GM12865 (cell line): ENCODE measurements at places on chromosomes 11 and 22.
A peak's percentile ranks its signal among the peaks of the same experiment; 100 is the strongest.

GRCh38 chr11:45857961-45858474 lies 10.7 kb downstream of the CRY2 start:
- DNase-seq = no peak

- no peak for DNase-seq
Observed at GRCh38 chr11:134045799-134046635, 22.9 kb upstream of the JAM3 start.

DNA sequence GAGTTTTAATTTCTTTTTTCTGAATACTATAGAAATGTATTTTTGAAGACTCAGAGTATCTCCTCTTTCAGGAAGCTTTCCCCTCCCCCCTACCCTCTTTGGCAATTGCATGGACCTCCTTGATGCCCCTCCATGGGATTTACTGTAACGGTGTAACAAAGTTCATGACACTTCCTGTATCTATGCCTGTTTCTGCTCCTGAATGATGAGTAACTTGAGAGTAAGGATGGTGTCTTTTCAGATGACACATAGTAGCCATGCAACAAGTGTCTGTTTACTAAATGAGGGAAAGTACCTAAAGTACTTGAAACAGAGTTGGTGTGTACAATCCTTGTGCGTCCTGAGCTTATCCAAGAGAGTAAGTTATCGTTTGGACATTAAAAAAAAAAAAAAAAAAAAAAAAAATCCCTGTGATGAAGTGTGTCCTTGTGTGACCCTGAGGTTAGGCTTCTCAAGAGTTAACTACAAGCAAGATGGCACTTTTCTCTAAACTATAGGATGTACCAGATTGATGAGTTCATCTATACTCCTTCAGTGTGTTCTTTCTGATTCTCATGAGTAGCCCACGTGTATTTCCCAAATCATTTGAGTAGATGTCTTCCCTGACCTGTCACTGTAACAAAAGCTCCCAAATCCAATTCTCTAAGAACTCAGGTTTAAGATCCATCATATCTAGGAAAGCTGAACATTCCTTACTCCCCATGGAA lies 7.4 kb downstream of the ETS1 start:
- peak; percentile 37 for DNase-seq

DNA sequence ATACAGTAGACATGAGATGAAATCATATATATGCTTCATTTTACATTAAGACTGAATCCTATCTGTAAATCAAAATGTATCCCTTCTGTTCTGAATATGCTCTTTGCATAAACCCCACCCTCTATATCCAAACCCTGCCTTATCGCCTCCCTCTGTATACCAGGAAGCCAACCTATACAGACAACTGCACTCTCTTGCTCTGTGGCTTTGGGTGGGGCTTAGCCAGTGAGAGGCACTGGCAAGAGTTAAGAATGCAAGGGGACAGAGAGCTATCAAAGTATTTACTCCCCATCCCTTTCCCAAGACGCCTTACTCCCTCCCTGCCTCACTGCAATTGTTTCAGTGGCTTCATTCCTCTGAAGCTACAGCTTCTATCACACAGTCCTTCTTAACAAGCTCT lies 309.8 kb downstream of the TTC28 start:
- DNase-seq = no peak

GRCh38 chr22:32820131-32821119 lies 18.9 kb downstream of the TIMP3 start:
- DNase-seq = no peak

DNA sequence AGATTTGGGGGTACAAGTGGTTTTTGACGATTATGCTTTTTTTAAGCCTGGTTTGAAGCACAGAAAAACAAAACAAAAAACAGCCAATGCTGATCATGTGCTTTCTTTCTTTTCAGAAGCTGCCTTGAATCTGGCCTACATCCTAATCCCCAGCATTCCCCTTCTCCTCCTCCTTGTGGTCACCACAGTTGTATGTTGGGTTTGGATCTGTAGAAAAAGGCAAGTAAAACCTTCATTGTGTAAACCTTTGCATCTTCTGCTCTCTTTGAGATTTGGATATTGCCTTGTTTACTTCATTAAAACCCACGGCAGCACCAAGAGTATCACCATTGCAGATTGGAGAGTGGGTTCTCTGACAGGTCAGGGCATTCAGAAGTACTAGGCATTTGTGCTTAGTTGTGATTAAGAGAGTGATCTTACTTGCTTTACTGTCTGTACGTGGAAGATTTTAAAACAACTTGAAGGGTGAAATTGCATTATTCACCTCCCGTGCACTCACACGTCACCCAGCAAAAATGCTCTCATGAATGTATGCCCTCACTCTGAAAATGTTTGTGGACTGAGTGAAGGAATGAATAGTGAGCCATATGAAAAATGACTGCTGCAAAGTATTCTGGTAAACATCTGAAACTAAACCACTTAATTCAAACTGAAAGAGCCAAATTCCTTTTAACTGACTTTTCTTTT lies 17.0 kb downstream of the LAYN start:
- no peak for DNase-seq

DNA sequence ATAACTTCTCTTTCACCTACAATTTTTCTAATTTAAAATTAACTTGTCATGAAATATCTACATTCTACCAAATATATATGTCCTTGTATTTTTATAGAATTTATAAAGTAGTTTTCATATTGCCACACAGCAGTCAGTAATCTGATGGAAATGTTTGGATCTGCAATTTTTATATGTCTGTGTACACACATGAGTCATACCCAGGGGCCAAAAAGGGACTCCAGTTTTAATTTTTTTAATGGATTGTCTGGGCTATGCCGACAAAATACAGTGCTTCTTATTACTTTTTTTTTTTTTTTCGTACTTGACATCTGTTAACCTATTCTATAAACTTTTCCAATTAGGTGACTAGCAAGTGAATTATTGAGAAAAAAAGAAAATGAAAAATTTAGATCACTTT lies 6.3 kb downstream of the GUCY1A2 start:
- no peak for DNase-seq

- DNase-seq = no peak
Observed at GRCh38 chr11:76610871-76611475, 59.6 kb downstream of the LRRC32 start.

DNA sequence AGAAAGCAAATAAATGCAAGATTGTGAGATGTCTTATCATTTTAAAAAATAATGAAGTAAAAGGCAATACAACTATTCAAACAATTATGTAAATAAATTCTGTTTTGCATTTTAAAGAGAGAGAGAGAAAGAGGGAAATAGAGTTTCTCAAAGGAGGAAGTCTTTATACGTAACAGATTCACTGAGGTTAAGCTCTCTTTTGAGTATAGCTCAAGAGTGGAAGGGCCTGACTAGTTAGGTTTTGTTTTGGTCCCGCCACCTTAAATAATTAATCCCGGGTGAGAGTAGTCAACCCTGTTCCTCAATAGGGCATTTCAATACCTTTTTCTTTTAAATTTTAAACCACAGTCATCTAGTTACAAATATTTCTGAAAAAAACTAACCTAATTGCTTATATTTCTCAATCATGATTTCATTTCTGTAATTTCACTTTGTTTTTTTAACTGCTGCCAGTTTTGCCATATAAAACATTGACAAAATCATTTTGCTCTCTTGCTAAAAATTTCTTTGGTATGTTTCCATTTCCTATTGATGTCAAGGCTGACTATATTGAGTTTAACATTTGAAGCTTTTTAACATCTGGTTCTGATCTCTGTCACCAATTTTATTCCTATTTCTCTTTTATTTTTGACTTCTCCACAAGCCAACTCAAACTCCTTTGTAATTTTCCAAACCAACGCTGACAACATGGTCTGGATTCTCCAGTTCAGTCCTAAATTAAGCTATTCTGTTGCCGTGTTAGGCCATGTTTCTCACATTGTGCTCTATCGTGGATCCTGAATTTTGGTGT lies 10.3 kb downstream of the OR10D3 start:
- DNase-seq = no peak

GRCh38 chr11:31953803-31954327 lies 137.0 kb upstream of the RCN1 start:
- no peak for DNase-seq

- DNase-seq = peak; percentile 22
Observed at GRCh38 chr22:31944700-31945442, 536 bp downstream of the YWHAH start.

DNA sequence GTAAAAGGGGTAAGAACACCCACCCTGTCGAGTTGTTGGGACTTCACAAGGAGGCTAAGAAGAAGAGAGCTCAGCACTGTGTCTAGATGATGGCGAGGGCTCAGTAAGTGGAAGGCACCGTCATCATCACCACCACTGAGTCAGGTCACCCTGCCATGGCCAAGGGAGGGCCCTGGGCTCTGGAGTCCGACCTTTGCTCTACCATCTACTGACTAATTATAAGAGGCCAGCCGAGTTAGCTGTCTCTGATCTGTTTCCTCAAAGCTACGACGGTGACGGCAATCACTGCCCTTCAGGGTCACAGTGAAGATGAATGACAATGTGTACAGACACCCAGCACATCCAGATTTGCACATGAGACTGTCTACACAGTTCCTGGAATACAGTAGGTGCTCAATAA lies 29.3 kb downstream of the KIAA0930 start:
- DNase-seq = no peak

GRCh38 chr11:107733518-107733917 lies 21.7 kb upstream of the SLN start:
- peak; percentile 18 for DNase-seq

DNA sequence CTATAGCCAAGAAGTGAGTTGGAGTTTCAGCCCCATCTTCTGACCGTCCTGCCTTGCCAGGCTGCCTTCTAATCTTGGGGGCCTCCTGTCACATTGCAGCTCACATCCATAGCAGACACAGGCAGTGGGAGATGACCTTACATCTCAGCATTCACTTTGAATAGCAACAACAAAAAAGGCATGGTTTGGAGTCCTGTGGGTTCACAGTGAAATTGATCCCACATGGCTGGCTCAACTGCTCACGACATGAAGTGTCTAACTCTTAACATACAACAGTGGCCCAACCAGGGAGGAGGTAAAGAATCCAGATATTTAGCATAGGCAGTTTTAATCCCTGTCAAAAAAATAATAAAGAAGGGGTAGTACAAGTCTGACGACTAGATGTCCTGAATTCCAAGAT lies 38.1 kb downstream of the DBX1 start:
- no peak for DNase-seq

DNA sequence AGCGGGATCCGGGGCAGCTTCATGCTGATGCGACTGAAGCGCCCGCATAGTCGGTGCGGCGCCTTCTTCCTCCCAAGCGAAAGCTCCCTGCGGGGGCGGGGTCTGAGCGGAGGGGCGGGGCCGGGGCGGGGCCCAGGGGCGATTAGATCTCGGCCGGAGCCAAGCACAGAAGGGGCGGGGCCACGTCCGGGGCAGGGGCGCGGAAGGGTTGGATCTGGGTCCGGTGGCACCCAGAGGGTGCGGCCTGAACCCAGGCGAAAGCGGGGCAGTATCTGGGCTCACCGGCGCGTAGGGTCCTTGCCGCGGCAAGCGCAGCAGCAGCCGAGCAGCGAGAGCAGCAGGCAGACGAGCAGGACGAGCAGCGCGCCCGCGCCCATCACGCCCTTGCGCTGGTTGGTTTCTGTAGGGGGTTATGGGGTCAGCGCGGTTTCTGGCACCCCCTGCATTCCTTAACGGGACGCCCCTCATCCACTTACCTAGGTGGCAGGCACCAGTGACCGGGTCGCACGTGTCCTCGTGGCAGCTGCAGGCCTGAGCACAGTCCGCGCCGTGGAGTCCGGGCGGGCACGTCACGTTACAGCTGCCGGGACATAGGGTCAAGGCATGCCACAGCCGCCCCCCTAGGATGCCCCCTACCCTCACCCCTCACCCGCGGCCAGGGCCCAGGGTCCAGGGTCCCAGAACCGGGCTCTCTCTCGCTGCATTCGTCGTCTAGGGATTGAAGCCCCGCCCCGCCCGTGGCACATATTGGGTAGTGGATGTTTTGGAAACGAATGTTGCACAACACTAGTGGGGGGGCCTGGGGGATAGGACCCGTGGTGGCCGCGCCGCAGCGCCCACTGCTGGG lies 8.1 kb downstream of the SCARF2 start:
- peak; percentile 73 for DNase-seq

DNA sequence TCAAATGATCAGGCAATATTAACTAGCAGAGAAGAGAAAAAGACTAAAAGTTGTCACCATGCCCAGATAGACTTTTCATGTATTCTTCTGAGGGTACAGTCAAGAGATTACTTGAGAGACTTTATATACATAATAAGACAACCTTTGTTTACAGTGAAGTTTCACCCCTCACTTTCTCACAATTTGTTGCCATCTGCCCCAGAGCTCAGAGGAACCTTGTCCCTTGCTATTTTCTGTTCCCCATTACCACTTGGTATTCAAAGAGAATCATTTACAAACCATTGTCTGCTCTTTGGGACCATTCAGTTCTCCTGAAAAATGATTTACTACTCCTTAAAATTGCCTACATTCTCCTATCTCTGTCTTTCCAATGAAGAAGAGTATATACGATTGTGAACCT lies 544.6 kb downstream of the CNTN5 start:
- DNase-seq = no peak

- DNase-seq = no peak
Observed at GRCh38 chr11:69040581-69041260, 8.0 kb upstream of the TPCN2 start.

DNA sequence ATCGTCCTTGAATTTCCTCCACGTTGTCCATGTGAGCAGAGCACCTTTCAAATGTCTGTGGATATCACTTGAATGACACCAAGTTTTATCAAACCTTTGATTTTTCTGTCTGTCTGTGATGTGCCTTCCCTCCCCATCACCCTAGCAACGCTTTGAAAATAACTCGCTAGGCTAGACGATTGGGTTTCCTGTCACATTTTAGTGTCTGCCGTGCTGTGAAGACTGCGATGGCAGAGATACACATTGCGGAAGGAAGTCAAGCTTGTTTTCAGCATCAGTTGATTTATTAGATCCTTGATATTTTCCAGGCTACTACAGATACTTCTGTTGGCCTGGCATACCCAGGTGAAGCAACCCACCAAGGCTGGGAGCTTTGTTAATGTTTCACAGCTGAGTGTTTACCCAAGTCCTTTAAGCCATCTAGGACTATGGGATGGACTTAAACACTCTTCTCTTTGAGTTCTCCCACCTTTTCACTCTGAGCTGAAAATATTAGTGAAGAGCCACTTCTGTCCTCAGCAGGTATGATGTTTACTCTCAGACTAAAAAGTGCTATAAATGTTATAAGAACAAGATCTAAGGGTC lies 93.6 kb upstream of the CD44 start:
- DNase-seq = peak; percentile 66

DNA sequence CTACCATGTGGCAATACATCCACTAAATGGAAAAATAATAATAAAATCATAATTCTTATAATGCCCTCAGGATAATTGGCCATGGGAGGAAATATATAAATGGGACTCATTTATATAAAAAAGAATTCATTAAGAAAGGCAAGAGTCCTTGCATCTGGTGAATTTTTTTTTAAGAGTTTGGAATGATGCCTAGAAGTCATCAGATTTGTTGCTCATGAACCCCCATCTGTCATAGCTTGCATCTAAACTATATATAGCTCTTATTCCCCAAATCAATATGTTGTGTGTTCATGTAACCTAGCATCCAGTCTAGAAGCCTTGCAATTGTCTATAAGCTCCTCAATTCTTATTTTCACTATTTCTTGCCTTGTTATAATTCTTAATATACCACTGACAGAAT lies 75.9 kb downstream of the CADM1 start:
- no peak for DNase-seq

GRCh38 chr11:70627219-70627618 lies 228.9 kb downstream of the CTTN start:
- DNase-seq = no peak
